ENCODE measurements at places on chromosomes 11 and 22.

DNA sequence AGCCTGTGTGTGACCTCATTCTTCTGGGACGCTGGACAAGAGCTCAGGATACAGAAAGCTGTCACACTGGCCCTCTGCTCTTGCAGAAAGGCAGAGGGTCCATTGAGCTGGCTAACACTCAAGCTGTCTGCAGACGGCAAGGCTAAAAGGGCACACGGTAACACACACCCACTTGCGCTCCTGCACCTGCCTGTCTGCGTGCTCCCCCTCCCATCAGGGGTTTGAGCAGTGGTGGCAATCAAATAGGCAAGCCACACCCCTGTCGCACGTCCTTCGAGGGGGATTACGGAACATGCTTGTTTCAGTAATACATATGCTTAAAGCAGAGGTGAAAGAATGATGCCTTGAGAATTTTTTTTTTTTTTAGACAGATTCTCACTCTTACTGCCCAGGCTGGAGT, 7.1 kb upstream of the QSER1 start:
- no peak for DNase-seq

- DNase-seq: no peak
Measured at GRCh38 chr11:75802021-75802912, 12.7 kb upstream of the UVRAG start.

- DNase-seq: peak; percentile 58
Measured at GRCh38 chr22:46287873-46288751, 8.6 kb upstream of the GTSE1 start.

- DNase-seq: peak; percentile 53
Measured at GRCh38 chr22:44329179-44329796, 16.5 kb upstream of the SHISAL1 start.

GRCh38 chr11:117273550-117274289, 17.4 kb upstream of the BACE1-AS start:
- DNase-seq: no peak

DNA sequence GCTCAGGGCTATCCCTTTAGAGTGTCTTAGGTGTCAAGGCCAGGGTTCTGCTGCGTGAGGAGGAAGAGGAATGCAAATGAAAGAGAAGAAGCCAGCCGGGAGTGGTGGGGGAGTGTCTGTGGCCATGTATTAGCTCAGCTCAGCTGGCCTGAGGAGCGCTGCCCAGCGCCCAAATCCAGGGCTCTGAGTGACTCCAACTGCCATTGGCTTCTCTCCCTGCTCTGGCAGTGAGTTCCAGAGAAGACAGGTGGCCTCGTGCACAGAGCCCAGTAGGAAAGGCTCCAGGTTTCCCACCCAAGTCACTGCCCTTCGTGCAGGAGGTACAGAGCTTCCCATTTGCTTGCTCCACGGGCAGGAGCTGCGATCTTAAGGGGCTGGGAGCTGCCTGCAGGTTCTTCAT, 302.0 kb downstream of the KIRREL3 start:
- DNase-seq: no peak

DNA sequence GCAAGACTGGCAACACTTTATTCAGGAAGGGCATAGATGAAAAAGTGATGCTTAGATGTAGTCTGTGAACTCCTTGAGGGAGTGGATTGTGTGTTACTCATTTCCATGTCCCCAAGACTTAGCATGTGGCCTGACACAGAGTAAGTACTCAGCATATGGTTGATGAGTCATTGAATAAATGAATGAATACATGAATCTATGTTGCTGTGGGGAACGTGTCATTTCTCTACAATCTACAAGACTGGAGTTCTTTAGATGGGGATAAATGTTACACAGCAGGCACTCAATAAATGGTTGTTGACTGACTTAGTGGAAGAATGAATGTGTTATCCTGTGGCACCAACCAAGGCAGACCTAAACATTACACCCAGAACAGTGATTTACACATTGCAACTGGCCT, 17.9 kb downstream of the BPIFC start:
- DNase-seq: no peak

DNA sequence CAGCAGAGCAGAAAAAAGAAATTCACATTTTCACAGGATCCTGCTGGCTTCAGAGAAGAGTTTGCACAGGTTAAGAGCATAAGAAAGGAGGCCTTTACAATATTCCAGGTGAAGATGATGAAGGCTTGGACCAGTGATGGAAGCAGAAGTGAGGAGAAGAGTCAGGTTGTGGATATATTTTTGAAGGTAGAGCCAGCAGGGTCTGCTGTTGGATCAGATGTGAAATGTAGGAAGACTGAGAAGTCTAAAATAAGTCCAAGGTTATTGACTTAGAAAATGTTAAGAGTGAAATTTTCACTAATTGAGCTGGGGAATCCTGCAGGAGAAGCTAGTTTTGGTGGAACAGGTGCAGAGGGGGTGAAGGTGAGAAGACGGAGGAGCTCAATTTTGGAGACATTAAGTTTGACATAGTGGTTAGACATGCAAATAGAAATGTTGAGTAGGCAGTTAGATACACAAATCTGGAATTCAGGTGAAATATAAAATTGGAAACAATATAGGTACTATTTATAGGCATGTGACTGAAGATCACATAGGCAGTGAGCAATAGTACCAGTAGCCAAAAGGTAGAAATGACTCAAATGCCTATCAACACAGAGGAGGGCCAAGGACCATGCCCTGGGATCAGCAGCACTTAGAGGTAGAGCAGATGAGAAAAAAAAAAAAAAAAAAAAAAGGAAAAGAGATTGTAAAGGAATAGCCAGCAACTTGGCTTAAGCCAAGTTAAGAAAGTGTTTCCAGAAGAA, 252.0 kb downstream of the AASDHPPT start:
- DNase-seq: no peak

- no peak for DNase-seq
Measured at GRCh38 chr11:116955548-116955947, 118.1 kb upstream of the APOA1 start.

DNA sequence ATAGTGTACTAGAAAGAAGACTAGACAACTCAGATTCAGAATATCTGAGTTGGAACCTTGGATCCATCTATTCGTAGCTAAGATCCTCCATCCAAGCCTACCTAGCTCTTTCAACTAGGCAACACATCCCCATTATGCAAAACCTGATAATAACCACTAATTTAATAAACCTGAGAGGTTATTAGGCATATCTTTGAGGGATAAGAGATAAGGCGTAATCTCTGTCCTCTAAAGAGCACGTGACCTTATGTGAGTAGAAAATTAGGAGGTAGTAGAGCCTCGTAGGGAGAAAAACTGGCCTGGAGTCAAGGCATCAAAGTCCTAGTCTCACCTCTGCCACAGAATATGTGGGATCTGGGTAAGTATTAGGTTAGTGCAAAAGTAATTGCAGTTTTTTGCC, 87.8 kb downstream of the FAM168A start:
- no peak for DNase-seq

DNA sequence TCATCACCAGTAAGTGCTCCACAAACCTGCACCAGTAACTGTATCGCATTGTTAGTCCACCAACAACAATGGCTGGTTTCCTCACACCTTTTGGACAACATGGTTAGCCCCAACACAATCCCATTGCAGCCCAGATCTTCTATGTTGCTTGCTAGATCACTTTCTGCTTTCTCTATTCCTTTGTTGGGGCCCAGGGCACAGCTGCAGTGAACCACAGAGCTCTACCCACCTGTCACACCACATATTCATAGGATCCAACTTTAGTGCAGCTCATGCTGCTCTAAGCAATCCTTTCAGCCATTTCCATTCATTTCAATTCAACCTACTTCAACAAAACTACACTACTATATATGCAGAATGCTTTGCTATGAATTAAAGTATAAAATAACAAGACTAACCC, 364.3 kb downstream of the DCDC1 start:
- DNase-seq: no peak

- DNase-seq: no peak
Measured at GRCh38 chr11:67332081-67332691, 21.2 kb downstream of the POLD4 start.

- DNase-seq: no peak
Measured at GRCh38 chr11:118938491-118939403, 13.0 kb upstream of the BCL9L start.

DNA sequence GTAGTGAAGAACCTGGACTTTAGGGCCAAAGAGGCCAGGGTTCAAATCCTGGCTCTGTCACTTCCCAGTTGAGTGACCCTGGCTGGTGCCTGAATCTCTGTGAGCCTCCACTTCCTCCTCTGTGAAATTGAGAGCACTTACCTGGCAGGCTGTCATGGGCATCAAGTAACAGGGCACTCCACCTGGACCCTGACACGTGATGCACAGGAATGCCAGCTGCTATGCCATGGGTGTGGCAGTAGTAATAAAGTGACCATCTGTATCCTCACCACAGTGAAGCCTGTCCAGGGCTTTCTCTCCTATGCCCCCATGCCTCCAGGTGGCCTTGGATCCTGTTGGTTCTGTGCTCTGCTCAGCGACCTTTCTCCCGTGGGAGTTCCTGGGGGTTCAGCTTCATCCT, 29.8 kb upstream of the PPP6R3 start:
- DNase-seq: no peak

DNA sequence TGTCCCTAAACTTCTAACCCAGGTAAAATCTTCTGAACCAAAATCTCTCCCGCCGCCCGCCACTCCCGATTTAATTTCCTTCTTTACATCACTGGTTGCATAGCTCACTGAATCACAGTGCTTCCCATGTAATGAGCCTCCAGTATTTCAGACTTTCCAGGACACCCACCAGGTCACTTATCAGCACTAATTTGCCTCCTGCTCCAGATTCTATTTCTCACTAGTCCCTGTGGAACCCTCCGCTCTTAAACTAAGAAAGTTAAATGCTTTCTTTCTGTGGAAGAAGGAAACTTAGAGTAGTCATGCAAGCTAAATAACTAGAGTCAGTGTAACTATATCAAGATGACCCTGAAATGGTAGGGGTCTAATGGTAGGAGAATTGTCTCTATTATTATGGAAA, 106.6 kb upstream of the OPCML start:
- DNase-seq: no peak

DNA sequence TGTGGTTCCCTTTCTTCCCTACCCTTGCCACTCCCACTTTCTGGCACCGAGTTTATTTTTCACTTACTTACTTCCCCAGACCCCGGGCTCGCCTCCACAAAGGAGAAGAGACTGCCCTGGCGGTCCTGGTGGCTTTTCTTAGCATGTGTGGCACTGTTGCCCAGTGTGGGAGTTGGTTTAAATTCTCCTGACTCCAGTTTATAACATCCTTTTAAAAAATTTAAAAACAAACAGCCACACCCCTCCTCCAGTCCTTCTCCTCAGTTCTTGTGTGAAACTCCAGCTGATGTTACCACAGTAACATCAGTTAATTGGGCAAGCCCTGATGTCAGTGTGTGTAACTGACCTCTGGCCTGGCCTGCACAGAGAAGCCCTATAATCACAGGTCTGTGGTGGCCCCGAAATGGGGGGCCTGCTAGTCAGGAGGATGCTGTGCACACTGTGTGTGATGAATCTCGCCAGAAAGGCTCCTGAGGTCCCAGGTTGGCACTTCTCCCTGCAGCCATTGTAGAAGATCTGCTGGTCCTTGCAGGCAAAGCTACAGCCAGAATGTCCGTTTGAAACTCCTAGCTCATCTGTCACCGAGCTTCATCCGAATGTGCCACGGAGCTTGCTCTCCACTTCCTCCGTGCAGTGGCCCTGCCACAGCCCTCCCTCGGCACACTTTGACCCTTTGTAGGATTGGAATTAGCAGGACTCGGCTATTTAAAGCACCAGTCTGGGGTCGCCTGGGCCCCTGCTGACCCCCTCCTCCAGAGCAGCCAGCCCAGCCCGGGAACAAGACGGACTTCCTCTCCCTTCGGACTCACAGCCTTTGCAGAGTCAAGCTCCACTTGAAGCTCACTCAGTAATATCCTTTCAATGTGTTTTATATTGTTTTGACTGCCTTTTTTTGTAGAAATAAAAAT, 7.6 kb downstream of the YDJC start:
- no peak for DNase-seq

DNA sequence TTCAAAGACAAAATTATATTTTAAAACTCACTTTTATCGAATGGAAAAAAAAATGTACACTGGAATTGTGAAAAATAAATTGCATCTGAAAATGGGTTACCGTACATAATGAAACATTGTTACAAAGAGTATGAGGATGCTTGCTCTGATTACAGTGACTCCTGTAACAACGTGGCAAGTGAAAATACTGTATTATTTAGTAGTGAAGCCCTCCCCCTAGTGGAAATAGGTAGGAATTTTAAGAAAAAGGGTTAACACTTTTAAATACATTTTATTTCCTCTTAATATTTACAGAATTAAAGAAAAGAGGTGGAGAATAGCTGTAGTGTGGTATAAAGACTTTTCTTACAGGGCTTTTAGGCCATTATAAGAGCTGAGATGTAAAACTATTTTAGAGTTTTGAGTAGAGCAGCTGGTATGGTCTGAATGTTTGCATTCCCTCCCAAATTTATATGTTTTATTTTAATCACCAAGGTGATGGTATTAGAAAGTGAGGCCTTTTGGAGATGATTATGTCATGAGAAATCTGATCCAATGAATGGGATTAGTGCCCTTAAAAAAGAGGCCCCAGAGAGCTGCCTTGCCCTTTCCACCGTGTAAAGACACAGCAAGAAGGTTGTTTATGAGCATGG, 25.2 kb downstream of the FAM76B start:
- peak; percentile 57 for DNase-seq

DNA sequence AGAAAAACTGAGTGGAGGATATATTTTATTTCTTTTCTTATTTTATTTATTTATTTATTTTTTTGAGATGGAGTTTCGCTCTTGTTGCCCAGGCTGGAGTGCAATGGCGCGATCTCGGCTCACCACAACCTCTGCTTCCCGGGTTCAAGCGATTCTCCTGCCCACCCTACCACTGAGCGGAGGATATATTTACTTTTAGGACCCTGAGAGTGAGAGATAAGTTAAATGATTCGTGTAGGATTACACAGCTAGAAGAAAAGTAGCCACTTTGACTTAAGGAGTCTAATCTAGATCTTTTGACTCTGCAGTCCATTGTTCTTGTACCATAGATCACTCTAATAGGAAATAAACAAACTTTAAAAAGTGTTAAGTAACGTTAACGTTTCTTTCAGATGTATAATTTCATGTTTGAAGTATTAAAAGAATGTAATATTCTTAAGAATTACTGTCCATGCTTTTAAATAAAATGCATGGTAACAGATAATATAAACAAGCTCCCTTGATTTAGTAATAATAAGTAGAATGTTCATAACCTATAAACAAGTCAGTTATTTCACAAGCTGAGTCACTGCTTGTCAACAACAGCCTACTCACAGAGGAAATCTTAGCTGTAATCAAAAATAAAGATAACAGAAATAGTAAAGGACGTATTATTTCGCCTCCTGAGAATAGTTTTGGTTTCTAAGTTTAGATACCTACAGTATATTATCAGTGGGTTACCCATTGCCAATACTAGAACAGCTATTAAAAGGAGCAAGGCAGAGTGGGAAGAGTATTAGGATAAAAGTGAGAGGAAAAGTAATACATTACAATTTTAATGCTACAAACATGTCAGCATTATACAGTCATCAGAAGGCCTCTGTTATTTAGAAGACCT, 18.6 kb downstream of the USP47 start:
- DNase-seq: no peak

DNA sequence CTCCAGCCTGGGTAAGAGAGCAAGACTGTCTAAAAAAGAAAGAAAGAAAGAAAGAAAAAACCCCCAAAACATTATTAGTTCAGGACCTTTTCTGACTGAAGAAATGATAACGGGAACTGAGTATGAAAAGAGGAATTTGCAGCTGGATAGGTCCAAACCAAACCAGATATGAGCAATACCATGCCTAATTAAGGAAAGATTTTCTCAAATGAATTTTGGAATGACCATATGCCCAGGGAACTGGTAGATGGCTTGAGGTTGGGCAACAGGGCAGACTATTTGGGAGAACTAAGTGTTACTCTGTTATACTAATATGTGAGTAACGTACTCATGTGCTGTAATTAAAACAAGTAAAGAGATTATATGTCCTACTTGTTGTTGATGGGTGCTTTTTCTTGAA, 186.1 kb downstream of the TMEM135 start:
- no peak for DNase-seq

All from activated CD4-positive, alpha-beta T cell treated with anti-CD3 and anti-CD28 coated beads, Interleukin-2, Interleukin-4, amounts not matched to agents 100 ng/mL and 50 ng/mL, durations not matched to agents 16 hours and 8 hours (primary cell).